Stimulated activated CD8-positive, alpha-beta memory T cell treated with anti-CD3 and anti-CD28 coated beads, Interleukin-2, amount 100 ng/mL, for 1 hour (primary cell): ENCODE measurements at places on chromosomes 11 and 22.

- DNase-seq, result no peak
These were observed 1.4 kb downstream of the ARFGAP3 start for GRCh38 chr22:42855721-42856120.

DNA sequence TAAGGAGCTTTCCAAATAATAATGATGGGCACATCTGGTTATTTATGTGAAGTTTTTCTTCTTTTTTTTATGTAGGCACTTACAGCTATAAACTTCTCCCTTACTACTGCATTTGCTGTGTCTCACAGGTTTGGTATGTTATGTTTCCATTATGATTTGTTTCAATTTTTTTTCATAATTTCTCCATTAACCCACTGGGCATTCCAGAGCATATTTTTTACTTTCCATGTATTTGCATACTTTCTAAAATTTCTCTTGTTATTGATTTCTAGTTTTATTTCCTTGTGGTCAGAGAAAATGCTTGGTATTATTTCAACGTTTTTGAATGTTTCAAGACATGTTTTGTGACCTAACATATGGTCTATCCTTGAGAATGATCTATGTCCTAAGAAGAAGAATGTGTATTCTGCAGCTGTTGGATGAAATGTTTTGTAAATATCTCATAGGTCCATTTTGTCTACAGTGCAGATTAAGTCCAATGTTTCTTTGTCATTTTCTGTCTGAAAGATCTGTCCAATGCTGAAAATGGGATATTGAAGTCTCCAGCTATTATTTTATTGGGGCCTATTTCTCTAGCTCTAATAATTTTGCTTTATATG, 362.1 kb downstream of the DDX10 start:
- DNase-seq, result no peak

DNA sequence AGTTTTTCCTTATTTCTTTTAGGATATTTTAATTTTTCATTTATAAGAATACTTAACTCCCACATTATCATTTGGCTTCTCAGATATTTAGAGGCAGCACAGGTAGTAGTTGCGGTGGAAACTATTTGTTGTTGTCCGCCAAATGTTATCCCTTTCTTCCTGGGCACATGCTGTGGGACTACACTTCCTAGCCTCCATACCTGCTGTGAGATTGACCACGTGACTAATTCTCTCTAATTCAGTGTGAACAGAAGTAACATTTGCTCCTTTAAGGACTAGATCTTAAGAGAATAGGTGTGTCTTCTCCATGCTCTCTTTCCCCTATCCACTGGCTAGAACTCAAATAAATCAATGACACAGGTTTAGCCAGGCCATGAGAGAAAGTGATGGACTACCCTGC, 136.5 kb downstream of the ATG16L2 start:
- DNase-seq, result no peak

DNA sequence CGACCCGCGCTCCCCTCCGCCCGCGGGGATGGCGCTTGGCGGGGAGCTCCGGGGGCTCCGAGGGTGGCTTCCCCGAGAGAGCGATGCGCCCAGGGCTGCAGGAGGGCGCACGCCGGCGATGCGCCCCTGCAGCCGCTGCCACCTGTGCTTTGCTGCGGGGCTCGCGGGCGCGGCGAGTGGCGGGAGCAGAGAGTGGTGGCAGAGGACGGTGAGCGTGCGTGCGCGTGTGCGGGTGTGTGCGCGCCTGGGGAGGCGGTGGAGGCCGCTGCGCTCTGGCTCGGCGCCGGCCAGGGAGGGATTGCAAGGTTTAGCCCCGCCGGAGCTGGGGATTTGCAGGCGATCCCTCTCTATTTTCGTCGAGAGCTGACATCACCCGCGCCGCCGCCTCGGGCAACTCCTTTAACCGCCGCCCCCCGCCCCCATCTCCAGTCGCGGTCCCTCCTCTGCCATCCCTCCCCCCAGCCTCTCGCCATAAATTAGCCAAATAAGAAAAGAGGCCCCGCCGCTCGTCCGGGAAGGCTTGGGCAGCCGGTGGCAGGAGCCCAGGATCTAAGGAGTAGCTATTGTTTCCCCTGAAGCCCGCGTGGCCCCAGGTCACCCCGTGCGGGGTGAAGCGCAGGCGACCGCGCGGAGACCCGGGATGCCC, at the start of gene SLC1A2:
Gene SLC1A2, minus strand, starts transcription at position 375 of the 646 bp plus-strand sequence. CDS start 592 bp downstream, outside the sequence.
- DNase-seq, result no peak

DNA sequence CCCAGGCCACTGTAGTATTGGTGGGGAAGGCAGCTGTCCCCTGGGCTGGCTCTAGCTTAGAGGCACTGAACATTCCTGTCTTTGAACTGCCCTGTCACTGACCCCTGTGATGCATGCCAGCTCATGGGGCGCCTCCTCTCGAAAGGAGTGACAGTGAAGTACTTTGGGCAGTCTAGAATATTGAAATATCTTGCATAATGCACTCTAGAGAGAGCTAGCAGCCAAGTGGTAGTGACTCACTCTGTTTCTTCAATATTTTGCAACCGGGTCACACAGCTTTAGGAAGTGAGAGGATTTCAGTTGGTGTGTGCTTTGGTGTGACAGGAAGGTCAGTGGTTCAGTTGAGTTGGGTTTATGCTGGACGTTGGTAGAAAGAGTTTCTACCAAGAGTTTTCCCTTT, 35.5 kb upstream of the ST14 start:
- no peak for DNase-seq

GRCh38 chr11:60761436-60762190, 4.9 kb downstream of the MS4A15 start:
- DNase-seq, result no peak

DNA sequence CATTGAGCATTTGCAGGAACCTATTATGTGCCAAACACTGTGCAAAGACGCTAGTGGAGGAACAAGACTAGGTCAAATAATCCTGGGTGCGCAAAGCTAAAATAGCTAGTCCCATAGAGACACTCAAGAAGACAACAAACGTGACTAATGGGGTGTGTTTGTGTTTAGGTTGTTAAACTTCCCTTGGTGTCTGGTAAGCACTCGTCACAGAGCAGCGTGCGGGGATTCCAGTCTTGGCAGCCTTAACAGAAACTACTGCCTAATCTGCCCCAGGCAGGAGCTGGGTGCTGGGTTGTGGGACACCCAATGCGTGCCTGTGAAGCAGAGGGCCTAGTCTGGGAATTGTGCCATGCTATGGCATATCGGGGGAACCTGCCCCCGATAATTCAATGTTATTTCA, 10.8 kb upstream of the CALCB start:
- DNase-seq, result no peak

- DNase-seq, result no peak
These were observed 21.0 kb upstream of the AMOTL1 start for GRCh38 chr11:94747146-94747545.

- DNase-seq, result no peak
These were observed 6.0 kb upstream of the MALAT1 start for GRCh38 chr11:65492637-65493366.

DNA sequence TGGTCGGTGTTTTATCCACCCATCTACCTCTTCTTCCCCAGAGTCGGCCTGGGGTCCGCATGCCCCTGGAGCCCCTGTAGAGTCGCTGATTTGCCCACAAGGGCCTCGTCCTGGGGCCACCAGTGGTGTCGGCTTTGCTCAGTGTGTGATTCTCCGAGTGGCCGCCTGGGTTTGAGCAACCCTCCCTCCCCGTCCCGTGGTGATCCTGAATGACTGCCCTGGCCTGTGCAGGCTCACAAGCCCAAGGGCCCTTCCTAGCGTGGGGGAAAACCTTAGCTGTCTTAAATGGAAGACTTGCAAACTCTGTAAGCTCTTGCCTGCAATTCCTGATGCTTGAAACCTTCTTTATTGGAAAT, 128.3 kb downstream of the OSBP2 start:
- no peak for DNase-seq

- no peak for DNase-seq
These were observed 43.0 kb upstream of the MYO18B start for GRCh38 chr22:25698978-25699377.

DNA sequence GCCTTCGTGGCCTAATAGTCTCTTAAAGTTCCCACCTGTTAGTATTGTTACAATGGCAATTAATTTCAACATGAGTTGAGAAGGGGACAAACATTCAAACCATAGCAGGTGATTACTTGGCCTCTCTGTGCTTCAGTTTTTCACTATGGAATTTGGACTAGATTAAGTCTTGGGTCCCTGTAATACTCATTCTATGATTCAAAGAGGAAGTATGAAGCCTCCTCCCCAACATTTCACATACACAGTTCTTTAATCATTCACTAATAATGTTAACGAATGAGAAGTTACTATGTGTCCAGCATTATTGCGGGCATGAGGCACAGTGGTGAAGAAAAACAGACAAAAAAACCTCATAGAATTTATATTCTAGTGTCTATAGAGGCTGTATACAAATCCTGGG, 19.9 kb upstream of the USP47 start:
- DNase-seq, result no peak

DNA sequence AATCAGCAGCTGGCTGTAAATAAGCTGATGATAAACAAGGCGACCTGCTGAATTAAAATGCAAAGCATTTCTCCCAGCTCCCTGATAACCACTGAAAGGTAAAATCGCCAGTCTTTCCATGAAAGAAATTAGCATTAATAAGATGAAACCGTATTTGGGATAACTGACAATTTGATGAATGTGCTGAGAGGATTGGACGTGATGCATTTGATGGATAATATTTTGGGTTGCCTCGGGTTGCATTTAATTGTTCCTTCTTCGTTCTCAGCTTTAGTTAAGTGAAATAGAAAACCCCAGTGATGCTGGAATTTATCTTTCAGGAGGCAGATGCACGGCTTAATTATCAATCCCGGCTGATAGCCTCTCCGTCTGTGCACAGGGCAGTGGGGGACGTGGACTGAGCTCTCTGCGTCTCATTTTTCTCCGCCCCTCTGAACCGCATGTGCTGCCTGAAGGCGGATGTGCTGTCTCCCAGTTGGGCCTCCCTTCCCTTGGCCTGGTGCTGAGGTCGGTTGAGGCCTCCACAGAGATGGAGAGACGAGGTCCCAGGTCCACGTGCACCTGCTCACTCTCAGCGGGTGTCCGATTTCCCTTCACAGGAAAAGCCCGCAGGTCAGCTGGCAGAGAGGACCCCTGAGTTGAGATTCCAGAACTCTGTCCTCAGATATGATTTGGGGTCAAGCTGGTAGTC, 846.2 kb downstream of the BRD1 start:
- DNase-seq, result no peak

GRCh38 chr22:34880662-34881061, 185.3 kb upstream of the ISX start:
- DNase-seq, result no peak

DNA sequence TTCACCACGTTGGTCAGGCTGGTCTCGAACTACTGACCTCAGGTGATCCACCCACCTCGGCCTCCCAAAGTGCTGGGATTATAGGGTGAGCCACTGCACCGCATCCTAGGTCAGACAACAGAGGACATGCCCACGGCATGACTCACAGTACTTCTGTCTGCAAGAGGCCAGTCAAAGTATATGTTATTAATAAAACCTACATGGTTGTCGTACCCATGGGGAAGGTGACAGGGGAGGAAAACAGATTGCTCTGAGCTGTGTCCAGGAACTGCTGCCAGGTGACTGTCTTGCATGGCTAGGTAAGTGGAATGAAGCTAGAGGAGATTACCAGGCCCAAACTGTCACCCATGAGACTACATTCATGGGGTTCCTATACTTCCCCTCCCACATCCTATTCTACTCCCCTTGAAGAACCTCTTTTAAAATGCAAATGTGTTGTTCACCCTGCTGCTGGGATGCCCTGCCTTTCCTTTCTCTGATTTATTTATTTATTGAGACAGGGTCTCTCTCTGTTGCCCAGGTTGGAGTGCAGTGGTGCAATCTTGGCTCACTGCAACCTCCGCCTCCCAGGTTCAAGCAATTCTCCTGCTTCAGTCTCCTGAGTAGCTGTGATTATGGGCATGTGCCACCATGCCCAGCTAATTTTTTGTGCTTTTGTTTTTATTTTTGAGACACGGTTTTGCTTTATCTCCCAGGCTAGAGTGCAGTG, 2.0 kb upstream of the NLRX1 start:
- no peak for DNase-seq

- peak; percentile 45 for DNase-seq
These were observed 142.9 kb downstream of the CRYBB2 start for GRCh38 chr22:25362215-25362882.

- no peak for DNase-seq
These were observed 77.4 kb downstream of the HIPK3 start for GRCh38 chr11:33334627-33335026.

GRCh38 chr11:77406396-77406795, 67.5 kb downstream of the PAK1 start:
- DNase-seq, result no peak

GRCh38 chr11:102494216-102494615, 36.3 kb downstream of the MMP7 start:
- DNase-seq, result no peak

GRCh38 chr11:69480547-69481392, 693 bp upstream of the LINC01488 start:
- DNase-seq, result no peak

DNA sequence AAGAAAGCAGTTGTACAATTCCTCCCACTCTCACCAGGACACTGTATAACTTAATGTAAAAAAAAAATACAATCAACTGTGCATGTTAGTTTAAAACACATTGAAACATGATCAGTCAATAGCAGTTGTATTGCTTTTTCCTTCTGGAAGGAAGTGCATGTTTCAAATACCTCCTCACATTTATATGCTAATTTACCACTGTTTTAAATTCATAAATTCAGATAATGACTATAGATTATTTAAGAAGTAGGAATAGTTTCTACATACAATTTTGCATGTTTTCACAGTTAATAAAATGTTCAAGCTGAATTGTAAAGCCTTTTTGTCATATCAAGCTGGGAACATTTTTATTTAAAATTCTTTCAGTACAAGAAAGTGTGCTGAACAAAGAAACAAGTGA, 3.3 kb downstream of the GRIA4 start:
- DNase-seq, result no peak

GRCh38 chr11:104402812-104403521, 239.0 kb upstream of the PDGFD start:
- no peak for DNase-seq

DNA sequence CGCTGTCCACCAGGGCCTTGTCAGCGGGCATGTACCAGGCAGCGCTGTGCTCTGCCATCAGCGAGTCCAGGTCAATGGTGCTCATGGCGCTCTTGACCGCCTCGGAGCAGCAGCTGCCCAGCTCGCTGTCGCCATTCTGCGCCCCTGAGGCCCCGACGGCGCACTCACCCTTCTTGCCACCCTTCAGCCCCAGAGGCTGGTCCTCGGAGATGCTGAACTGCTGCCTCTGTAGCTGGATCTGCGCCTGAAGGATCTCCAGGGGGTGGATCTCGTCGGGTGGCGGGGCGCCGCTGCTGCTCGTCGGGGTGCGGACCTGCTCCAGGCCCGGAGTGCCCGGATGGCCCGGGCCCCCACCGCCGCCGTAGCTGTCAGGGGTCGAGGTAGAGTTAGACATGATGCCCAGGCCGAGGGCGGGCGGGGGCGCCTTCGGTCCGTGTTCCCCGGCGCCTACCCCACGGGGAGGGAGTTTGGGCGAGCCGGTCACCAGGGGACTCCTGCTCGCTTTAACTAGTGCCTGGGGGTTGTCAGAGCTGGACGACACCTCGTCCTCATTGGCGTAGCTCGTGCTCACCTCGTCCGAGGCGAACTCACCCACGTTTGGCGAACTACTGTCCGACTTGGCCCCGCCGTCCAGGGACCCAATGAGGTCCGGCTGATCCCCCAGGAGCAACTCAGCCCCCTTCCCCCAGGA, 4.6 kb downstream of the MN1 start:
- no peak for DNase-seq
